Epithelial cell of proximal tubule (primary cell): ENCODE measurements at places on chromosomes 11 and 22.

GRCh38 chr22:21707677-21708076 is 27.9 kb downstream of the YPEL1 start:
- DNase-seq = no peak

- no peak for DNase-seq
These were observed 14.3 kb downstream of the TCIRG1 start for GRCh38 chr11:68053117-68053516.

DNA sequence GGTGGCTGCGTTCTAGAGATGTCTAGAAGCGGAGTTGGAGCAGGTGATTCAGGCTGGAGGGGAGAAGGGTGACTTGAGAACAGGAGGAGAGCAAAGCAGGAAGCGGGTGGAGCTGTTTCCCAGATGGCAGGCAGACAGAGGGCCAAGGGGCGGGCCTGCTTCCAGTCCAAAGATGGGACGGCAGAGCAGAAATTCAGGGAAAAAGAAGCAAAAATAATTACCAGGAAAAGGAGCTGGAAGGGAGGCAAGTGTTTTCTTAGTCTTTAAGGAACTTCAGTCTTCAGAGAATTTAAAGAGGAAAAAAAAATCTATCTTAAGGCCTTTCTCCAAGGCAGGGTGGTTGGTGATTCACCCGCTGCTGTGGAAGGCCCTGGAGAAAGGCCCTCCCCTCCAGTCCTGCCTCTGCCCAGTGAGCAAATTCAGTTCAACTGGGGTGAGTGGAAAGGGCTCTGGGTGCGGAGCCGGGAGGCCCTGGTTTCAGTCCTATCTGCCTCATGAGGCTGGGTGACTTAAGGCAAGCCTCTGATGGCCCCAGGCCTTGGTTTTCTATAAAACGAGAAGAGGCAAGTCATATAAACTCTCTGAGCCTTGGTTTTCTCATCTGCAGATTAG is 4.5 kb upstream of the CREB3L1 start:
- no peak for DNase-seq

- no peak for DNase-seq
These were observed 16.6 kb upstream of the SCGB1D4 start for GRCh38 chr11:62315431-62315830.

DNA sequence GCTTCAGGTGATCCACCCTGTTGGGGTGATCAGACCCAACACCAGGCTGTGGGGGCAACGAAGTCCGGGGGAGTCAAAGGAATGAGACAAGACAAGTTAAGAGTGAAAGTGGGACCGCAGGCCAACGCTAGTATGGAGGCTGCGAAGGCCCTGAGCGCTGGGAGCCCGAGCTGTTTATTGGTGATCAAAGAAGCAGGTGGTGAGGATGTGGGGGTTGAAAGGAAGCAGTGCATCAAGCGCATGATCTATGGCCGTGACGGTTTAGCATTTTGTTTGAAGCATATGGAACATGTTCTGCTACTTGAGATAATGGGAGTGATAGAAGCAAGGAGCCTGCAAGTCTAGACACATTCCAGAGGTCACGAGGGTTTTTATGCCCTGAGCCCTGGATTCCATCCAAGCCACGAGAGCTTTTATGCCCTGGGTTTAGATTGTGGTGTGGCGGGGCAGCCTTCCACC is 49.5 kb downstream of the MCHR1 start:
- no peak for DNase-seq

- no peak for DNase-seq
These were observed 47.5 kb downstream of the PICALM start for GRCh38 chr11:86021377-86021776.

- no peak for DNase-seq
These were observed 28.8 kb downstream of the CHKA start for GRCh38 chr11:68092411-68092810.

DNA sequence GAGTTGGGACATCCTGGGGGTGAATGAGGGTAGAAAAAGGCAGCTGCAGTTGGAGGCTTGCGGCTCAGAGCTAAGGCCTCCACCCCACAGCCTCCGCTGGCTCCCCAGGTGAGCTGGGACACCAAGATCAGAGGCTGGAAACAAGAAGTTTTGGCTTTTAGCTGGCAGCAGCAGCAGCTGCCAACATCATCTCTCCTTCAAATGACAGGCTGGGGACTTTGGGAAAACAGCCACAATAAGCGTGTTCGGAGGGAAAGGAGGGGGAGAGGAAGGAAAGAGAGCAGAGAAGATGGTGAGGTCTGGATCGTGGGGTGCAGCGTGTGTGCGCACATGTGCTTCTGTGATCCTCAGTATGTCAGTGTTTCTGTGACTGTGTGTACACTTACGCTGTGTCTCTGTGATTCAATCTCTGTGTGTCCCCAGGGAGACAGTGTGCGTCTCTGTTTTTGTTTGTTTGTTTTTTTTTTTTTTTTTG is 62.0 kb upstream of the RASD2 start:
- no peak for DNase-seq

DNA sequence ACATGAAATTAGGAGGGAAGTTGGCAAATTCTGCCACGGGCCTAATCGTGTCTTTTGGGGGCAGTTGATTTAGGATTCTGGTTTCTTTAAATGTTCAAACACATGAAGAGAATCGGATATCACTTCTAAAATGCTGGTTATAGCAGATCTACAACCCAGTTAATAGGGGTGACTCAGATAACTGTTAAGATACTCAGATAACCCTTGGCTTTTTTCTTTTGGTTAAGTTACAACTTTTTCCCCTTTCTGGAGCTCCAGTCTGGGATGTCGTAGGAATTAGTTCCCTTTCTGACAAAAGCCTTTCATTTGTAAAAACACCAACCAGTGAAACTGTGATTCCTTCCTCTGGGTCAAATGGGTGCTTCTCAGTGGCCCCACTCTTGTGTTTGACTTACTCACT is 976 bp downstream of the DEPDC7 start:
- DNase-seq = no peak

DNA sequence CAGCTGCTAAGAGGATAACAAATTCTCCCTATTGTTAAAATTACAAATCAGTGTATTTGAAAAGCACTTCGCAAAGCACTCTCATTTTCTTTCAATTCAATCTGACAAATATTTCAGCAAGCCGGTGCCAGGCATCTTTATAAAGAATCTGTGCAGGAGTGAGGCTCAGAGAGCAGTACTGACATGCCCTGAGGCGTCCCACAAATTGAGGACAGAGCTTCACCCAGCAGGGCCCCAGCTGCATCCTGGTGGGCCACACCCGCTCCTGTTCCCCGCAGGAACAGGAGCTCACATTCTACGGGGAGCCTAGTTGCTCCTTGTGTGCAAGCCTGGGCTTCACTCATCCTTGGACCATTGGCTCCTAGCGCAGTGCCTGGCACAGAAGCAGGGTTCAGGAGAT is 60.9 kb upstream of the EIF3D start:
- no peak for DNase-seq

DNA sequence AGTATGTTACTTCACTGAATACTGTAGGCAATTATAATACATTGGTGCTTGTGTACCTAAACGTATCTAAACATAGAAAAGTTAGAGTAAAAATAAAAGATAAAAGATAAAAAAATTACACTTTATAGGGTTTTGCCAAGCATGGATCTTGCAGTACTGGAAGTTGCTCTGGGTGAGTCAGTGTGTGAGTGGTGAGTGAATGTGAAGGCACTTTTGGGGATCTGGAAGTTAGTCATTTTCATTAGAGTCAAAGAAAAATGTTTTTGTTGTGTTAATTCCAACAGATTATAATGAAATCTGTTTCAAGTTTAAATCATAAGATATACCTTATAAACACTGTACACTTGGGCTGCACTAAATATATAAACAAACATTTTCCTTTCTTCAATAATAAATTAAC is 3.3 kb downstream of the SLC22A25 start:
- no peak for DNase-seq

DNA sequence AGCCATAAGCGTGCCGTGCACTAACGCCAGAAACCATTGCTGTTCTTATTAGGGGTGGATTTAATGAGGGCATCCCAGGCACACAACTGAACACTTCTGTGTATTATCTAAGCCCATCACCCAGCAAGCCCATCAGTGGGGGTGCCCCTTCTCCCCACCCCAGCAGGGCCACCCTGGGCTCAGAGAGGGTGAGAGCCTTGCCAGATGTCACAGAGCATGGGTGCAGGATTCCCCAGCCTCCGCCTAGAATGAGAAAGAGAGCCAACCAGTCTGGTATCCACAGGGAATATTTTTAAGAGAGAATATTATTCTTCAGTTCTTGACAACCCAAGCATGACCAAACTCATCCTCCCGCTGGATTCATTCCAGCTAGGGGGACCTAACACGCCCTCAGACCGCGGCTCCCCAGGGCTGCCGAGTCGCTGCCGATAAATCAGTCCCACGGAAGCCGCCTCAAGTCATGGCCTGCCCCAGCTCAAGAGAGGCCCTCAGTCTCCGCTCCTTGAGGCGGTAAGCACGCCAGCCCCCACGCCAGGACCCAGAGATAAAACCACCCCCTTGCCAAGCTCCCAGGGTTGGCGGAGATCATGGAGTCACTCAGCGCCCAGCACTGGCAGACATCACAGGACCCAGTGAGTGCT is 47.2 kb downstream of the MN1 start:
- DNase-seq = no peak
